Sigmoid colon (tissue), 7 donors: ENCODE measurements at places on chromosomes 1 and 21. TPM values are rescaled to one million over a fixed set of nuclear protein-coding genes. Genes with fewer than 3 reads are reported as not detected.

Gene DDX59
- 12.4 TPM for polyA plus RNA-seq

Gene CYYR1
- 1.8 TPM for polyA plus RNA-seq

DNA sequence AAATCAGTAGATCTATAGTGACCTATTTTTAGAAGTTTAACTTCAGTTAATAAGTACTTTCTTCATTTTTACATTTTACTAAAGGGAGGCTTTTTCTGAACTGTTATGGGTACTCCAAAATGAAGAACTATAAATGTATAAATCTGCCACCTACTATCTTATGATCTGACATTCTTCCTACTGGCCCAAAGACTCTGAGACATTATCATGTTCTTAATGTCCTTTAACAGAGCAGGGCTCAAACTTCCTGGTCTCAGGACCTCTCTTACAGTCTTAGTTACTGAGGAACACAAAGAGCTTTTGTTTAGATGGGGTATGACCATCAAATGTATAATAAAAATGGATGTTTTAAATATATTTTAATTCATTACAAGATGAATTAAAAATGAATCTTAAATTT is 8.9 kb downstream of the TRIM33 start:
- DNase-seq, result no peak

Gene SERTAD4
- 0.60 TPM for polyA plus RNA-seq

GRCh38 chr1:37947364-37947763 is 511 bp upstream of the INPP5B start:
- no peak for DNase-seq

Gene NBPF20
- 1.4 TPM for polyA plus RNA-seq

GRCh38 chr21:35737899-35738346 is 322.4 kb downstream of the SETD4 start:
- DNase-seq, result peak; percentile 63

- no peak for DNase-seq
Observed at GRCh38 chr21:33490991-33491372, 534 bp downstream of the DNAJC28 start.

DNA sequence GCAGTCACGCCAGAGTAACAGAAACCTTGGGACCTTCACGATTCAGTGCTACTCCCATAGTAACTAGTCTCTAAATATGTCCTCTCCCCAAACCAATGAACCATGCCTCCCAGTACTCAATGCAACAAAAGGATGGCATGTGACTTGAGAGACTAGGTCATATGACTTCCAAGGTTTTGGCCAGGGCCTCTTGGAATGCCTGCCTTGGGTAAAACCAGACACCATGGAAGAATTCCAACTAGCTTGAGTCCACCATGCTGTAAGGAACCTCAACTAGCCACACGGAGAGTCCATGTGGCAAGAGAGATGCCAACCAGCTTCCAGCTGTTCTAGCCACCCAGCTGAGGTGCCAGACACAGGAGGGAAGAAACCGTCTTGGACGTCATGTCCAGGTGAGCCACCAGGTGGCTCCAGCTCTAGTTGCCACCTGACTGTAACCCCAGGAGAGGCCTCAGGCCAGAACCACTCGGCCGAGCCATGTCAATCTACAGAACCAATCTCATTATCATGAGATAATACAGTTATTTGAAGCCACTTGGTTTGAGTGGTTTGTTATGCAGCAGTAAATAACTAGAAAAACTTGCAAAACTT is 115.0 kb downstream of the SYF2 start:
- DNase-seq, result no peak

Gene DNAH14
- polyA plus RNA-seq, result 3.3 TPM

Gene FAM177B
- polyA plus RNA-seq, result 28.2 TPM

DNA sequence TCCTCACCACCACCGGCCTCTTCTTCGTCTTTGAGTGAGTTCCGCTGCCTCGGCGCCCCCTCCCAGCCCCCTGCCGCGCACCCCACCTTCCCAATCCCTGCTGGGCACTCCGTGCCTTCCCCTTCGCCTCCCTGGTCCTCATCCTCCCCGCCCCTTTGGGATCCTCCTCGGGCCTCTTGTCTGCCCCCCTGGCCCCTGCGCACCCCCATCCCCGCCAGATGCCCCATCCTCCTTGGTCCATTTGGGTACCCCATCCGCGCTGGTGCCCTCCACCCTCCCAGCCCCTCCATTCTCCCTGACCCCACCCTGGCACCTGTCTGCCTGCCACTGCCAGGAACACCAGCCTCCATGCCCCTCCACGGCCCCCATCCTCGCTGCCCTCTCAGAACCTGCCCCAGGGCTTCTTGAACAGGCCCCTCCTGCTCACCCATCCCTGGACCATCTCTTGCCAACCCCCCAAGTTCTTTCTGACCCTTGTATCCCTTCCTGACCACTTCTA is 667 bp downstream of the ZDHHC18 start:
- no peak for DNase-seq

- DNase-seq, result no peak
Observed at GRCh38 chr1:9363061-9363471, 70.4 kb downstream of the SPSB1 start.

DNA sequence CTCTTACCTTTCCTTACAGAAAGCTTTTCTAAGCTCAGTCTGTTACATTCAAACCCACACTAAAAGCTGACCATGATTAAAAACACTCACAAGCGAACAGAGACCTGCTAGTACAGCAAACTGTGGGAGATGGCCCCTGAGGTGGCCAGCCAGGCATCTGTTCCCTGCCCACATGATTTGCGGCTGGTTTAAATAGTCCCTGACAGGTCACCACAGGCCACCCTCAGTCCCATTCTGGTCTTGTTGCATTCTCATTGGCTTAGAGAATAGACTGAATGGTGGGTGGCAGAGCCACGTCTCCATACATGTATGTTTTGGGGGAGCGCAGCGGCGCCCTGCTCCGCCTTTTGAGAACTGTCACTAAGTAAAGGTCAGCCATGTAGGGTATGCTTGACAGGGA is 2.3 kb upstream of the ACTA1 start:
- DNase-seq, result no peak

GRCh38 chr1:8425150-8425780 is 107.4 kb downstream of the SLC45A1 start:
- DNase-seq, result no peak

DNA sequence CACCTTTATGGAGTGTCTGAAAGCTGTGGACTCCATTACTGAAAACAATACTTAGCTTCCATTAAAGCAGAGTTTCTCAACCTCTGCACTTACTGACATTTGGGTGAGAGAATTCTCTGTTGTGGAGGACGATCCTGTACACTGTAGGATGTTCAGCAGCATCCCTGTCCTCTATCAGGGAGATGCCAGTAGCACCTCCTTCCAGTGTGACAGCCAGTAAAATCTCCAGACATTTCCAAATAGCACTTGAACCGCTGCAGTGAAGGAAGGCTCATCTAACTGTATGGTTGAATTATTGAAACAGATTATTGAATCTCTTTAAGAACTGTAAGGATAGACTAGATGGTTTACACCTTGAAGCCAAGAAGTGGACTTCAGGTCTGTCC is 3.1 kb downstream of the PRDM2 start:
- DNase-seq, result no peak

Gene LORICRIN
- 0.06 TPM for polyA plus RNA-seq

Gene SPATA21
- 0.17 TPM for polyA plus RNA-seq

Gene SIM2
- polyA plus RNA-seq, result 0.60 TPM

DNA sequence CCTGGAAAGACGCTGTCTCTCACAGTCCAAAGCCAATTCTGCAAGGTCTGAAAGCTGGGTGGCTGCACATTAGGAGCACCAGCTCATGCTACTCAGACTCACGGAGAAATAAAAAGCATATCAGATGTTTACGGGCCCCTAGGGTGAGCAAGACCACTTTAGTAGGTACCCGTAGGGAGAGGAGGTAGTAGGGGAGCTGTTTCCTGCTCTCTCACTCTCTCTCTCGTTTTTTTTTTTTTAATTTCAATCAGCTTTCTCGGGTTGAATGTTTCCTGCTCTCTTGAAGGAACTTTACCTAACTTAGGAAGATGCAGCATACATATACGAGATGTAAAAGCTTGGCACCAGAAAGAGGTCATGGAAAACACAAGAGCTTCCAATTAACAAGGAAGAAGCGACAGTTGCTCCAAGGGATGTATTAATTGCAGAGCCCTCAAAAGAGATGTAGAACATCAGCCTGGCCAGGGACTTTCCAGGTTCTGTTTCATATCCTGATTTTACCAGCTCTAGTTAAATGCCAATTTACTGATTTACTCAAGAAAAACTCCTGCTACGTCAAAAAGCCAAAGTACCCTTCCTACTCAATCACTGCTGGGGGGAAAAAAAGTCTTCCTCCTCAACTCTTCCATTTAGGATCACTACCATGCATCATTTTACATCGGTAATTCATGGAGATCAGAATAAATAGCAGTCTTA is 3.1 kb downstream of the LORICRIN start:
- DNase-seq, result no peak

GRCh38 chr1:202282596-202283283 is 59.0 kb downstream of the UBE2T start:
- no peak for DNase-seq

Gene SERPINC1
- polyA plus RNA-seq, result 0.10 TPM

GRCh38 chr1:110476028-110476765 is 25.2 kb downstream of the PROK1 start:
- no peak for DNase-seq

DNA sequence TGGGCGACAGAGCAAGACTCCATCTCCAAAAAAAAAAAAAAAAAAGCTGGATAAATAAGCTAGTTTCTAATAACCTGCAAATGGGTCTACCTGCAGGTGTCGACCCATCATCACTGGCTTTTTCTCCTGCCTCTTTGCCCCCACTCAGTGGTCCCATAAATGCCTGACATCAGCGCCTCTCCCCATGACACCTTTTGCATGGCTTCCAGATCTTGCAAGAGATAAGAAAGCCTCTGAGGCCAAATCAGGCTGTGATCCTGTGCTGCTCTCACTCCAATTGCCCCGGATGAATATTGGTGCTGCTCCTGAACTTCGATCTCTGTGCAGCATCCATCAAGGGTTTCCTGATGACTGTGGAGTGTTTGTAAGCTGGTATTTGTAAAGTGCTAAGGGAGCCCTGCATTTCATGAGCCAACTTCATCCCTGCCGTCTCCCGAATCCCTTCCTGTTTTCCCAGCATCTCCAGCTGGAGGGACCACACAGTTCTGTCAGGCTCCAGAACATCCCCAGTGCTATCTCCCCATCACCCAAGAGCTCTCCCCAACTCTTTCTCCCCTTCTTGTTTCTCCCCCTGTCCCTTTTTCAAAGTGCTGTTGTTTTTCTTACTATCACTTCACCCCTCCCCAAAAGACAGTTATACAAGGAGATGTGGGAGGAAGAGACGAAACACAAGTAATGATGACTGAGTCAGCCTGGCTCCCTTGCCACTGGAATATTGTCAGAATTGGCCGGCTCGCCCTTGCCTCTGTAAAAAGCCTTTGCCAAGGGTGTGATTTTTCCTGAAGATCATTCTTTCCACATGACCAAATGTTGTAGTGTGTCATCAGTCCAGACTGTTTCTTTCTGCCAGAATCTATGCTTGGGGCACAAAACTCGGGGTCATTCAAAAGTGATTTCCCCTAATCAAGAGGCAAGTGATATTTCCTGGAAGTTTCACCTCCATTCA is 2.8 kb upstream of the EFHD2 start:
- DNase-seq, result peak; percentile 85

Gene PLEKHN1
- polyA plus RNA-seq, result 0.46 TPM

DNA sequence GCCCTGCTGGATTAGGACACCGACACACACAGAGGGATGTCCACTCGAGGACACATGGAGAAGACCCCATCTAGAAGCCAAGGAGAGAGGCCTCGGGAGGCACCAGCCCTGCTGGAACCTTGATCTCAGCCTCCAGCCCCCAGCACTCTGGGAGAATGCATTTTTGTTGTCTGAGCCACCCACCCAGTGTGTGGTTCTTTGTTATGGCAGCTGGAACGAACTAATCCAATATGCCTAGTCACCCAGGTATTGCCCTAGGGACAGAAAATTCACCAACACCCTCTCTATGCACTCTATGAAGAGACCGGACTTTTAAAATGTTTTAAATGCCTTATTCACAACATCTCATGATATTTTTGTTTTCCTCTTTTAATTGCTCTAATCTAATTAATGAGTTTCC is 117.4 kb downstream of the CRYAA start:
- no peak for DNase-seq
